Natural killer cell treated with Interleukin-12 subunit alpha and Interleukin-12 subunit beta and Interleukin-15 and Interleukin-18, amount 100 ng/mL, for 72 hours (primary cell): ENCODE measurements at places on chromosomes 4 and X.

- DNase-seq: no peak
- no peaks in the 10 kb centered on the region for H3K4me1 ChIP-seq
- no peak overlapping the region for H3K4me3 ChIP-seq
- H3K27ac ChIP-seq: no peak overlapping the region
These were observed 1615.3 kb downstream of the PCDH18 start for GRCh38 chr4:135917011-135917410.

DNA sequence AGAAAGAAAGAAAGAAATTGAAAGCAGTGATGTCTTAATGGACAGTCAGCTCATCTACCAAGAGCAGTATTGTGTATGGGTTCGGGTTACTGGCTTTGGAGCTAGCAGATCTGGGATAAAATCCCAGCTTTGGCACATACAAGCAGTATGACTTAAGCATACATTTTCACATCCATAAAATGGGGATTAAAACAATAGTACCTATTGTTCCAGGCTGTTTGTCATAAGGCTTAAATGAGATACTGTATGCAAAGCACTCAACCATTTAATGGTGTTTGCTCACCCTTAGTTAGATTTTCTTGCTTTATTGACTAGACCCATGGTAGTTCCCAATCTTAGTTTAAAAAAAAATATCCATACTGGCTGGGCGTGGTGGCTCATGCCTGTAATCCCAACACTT, 7.8 kb upstream of the TMEM164 start:
- H3K36me3 ChIP-seq: no peaks in the 10 kb centered on the region
- H3K27ac ChIP-seq: no peak overlapping the region
- peaks cover 10% of the 10 kb centered on the region for H3K4me1 ChIP-seq
- no peak for DNase-seq
- no peak overlapping the region for H3K4me3 ChIP-seq

- H3K36me3 ChIP-seq: no peaks in the 10 kb centered on the region
- DNase-seq: no peak
- H3K4me1 ChIP-seq: no peaks in the 10 kb centered on the region
These were observed 55.5 kb downstream of the LUZP4 start for GRCh38 chrX:115344885-115345614.

GRCh38 chr4:112361181-112361791, 64.1 kb downstream of the ALPK1 start:
- peaks cover 20% of the 10 kb centered on the region for H3K36me3 ChIP-seq
- peaks cover 44% of the 10 kb centered on the region for H3K27me3 ChIP-seq
- no peak for DNase-seq
- no peaks in the 10 kb centered on the region for H3K4me1 ChIP-seq
- H3K4me3 ChIP-seq: no peak overlapping the region
- no peak overlapping the region for H3K27ac ChIP-seq

- H3K27me3 ChIP-seq: peaks cover 33% of the 10 kb centered on the region
- H3K4me1 ChIP-seq: peaks cover 14% of the 10 kb centered on the region
- no peaks in the 10 kb centered on the region for H3K36me3 ChIP-seq
- H3K4me3 ChIP-seq: peak overlapping the region; percentile 50
- no peak overlapping the region for H3K27ac ChIP-seq
These were observed 115.8 kb upstream of the SHISA3 start for GRCh38 chr4:42281324-42282020.

DNA sequence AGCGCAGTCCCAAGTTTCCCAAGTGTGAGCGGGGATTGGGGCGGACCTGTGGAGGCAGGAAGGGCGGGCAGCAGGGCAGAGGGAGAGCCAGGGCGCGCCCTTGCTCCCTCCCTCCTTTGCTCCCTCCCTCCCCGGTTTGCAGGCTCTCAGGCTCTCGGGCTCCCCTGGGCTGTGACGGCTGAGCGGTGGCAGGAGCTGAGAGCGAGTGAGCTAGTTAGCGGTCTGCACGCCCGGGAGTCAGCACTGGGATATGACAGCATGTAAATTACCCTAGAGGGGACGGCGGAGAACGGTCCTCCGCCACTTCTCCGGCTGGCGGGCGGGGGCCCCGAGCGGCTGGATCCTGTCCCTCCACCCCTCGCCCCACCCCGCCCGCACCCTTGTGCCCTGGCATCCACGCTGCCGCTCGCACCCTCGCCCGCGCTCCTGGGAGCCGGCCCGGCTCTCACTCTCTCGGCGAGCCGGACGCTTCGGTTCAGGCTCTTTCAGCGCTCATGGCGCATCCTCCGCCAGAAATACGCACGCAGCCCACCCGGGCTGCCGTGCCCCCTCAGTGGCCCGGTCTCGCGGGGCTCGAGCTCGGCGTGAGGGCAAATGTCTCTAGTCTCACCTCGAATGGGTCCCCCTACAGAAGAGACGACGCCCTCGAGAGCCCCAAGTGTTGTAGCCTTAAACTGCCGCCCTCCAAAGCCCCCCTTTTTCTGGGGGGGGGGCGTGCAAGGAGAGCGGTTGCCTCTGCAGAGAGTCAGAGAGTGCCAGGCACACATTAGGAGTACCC, at the start of gene TSC22D3:
TSC22D3 (minus strand) TSS at position 54 of the 778 bp plus-strand sequence. CDS start 368 bp downstream, outside the sequence.
- peak within 1 kb of the TSS; percentile 40 for H3K27ac ChIP-seq
- DNase-seq: peak; percentile 62
- peak within 1 kb of the TSS; percentile 84 for H3K4me3 ChIP-seq
- peaks cover 17% of the 10 kb centered on the region for H3K27me3 ChIP-seq
- H3K4me1 ChIP-seq: peaks cover 10% of the 10 kb centered on the region
- no peaks in the 10 kb centered on the region for H3K36me3 ChIP-seq

GRCh38 chr4:13705521-13706041, 78.1 kb upstream of the BOD1L1 start:
- H3K27ac ChIP-seq: no peak overlapping the region
- DNase-seq: no peak
- no peaks in the 10 kb centered on the region for H3K36me3 ChIP-seq
- peaks cover 6% of the 10 kb centered on the region for H3K27me3 ChIP-seq
- no peaks in the 10 kb centered on the region for H3K4me1 ChIP-seq

GRCh38 chr4:72631296-72631695, 62.3 kb upstream of the ADAMTS3 start:
- H3K4me1 ChIP-seq: no peaks in the 10 kb centered on the region
- no peaks in the 10 kb centered on the region for H3K27me3 ChIP-seq
- no peak overlapping the region for H3K4me3 ChIP-seq
- DNase-seq: no peak
- H3K27ac ChIP-seq: no peak overlapping the region

GRCh38 chr4:4446434-4446833, 59.5 kb downstream of the NSG1 start:
- H3K4me3 ChIP-seq: no peak overlapping the region
- H3K27ac ChIP-seq: no peak overlapping the region
- no peaks in the 10 kb centered on the region for H3K27me3 ChIP-seq
- H3K36me3 ChIP-seq: no peaks in the 10 kb centered on the region

DNA sequence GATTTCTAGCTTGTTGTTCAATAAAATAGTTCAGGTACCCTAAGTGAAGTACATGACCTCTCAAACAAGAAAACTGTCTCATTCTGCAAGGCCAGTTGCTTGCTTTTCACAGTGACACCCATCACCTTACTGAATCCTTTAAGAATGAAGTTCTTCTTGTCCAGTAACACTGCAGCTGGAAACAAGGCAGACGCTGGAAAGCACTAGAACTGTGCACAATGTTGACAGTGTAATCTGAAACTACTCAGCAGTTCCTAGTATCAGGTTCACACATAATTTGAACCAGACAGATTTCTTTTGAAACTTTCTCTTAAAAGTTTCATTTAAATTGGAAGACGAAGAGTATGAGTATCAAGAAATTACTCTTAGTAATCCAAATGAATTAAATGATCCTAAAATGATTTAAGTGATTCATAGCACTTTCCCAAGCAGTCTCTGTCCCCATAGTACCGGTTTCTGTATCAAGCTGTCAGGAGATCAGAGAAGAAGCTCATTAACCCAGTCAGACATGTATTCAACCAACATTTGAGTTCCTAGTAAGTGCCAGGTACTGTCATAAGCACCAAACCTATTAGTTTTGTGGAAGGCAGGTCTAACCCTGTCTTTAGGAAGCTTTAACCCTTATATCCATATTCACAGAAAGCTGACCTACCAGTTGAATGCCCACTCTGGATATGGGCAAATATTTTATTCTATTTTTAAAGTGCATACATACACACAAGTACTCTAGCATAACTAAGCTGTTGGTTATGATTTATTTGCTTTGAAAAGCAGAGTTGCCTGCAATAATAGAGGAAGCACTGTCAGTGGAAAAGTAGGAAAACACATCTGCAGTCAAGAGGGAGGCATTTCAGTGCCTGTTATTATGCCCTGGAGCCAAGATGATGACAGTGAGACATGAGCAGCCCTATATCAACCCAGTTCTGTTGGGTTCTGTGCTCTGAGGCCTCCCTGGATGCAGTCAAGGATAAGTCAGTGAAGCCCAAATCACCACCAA, 63.6 kb downstream of the PALLD start:
- H3K36me3 ChIP-seq: no peaks in the 10 kb centered on the region
- H3K27ac ChIP-seq: no peak overlapping the region
- no peak overlapping the region for H3K4me3 ChIP-seq
